ENCODE measurements at places on chromosomes 3 and 15. TPM values are rescaled to one million over a fixed set of nuclear protein-coding genes. Genes with fewer than 3 reads are reported as not detected.

HHATL gene
- not detected for total RNA-seq

PCSK6 gene
- 0.68 TPM for total RNA-seq

TRIP4 gene
- 23.0 TPM for total RNA-seq

SNX4 gene
- 36.2 TPM for total RNA-seq

MAP1A gene
- 5.3 TPM for total RNA-seq

SLTM gene
- 120 TPM for total RNA-seq

DNA sequence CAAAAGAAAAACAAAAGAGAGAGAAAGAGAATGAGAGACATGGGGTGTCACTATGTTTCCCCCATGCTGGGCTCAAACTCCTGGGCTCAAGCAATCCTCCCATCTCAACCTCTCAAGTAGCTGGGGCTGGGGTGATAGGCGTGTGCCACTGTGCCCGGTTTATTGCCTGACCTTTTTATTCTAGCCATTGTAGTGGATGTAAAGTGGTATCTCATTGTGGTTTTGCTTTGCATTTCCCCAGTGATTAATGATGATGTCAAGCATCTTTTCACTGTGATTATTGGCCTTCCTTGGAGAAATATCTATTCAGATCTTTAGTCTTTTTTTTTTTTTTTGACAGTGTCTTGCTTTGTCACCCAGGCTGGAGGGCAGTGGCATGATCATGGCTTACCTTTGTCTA, 37.7 kb upstream of the GK5 start:
- H3K36me3 ChIP-seq = peaks cover 3% of the 10 kb centered on the region
- H3K27ac ChIP-seq = no peak overlapping the region
- peaks cover 1% of the 10 kb centered on the region for H3K27me3 ChIP-seq
- H3K4me3 ChIP-seq = no peak overlapping the region

DNA sequence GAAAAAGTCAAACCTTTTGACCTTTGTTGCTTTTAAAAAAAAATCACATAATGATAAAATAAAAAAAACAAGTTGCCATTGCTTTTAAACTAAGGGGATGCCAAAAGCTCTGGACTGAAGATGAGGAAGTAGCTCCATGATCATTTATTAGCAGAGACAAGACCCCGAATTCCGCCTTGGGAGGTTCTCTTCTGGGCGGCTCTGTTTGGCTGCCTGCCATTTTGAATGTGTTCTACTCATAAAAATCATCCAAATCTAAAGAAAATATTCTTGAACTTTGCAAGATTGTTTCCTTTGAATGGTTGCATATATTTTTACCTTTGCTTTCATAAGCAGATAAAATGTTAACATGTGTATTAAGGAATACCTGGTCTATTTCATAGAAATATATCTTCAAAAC, 63.8 kb downstream of the NCEH1 start:
- no peak overlapping the region for H3K4me3 ChIP-seq
- H3K4me1 ChIP-seq = no peaks in the 10 kb centered on the region
- no peak overlapping the region for H3K27ac ChIP-seq

- H3K27me3 ChIP-seq = no peaks in the 10 kb centered on the region
- H3K36me3 ChIP-seq = no peaks in the 10 kb centered on the region
- DNase-seq = no peak
- H3K4me3 ChIP-seq = no peak overlapping the region
These were observed 26.7 kb upstream of the LRTM1 start for GRCh38 chr3:54954521-54954920.

- no peak overlapping the region for H3K4me3 ChIP-seq
- peaks cover 19% of the 10 kb centered on the region for H3K27me3 ChIP-seq
- H3K36me3 ChIP-seq = no peaks in the 10 kb centered on the region
- no peak for DNase-seq
- no peak overlapping the region for H3K27ac ChIP-seq
- H3K4me1 ChIP-seq = no peaks in the 10 kb centered on the region
These were observed 62.7 kb upstream of the SLCO3A1 start for GRCh38 chr15:91790836-91791235.

- no peaks in the 10 kb centered on the region for H3K36me3 ChIP-seq
- no peak overlapping the region for H3K27ac ChIP-seq
- H3K4me3 ChIP-seq = peak overlapping the region; percentile 8
- H3K4me1 ChIP-seq = peaks cover 10% of the 10 kb centered on the region
- peak; percentile 59 for DNase-seq
These were observed 15.2 kb downstream of the SSUH2 start for GRCh38 chr3:8629151-8630021.

- H3K4me3 ChIP-seq = no peak overlapping the region
- no peak overlapping the region for H3K27ac ChIP-seq
- DNase-seq = no peak
- H3K4me1 ChIP-seq = no peaks in the 10 kb centered on the region
- no peaks in the 10 kb centered on the region for H3K27me3 ChIP-seq
These were observed 333.1 kb upstream of the KCNMB2 start for GRCh38 chr3:178203165-178203564.

GRCh38 chr15:58066042-58066867, 744 bp upstream of the ALDH1A2 start:
- H3K27me3 ChIP-seq = peaks cover 60% of the 10 kb centered on the region
- DNase-seq = peak; percentile 51
- H3K36me3 ChIP-seq = no peaks in the 10 kb centered on the region
- H3K27ac ChIP-seq = no peak overlapping the region

DNA sequence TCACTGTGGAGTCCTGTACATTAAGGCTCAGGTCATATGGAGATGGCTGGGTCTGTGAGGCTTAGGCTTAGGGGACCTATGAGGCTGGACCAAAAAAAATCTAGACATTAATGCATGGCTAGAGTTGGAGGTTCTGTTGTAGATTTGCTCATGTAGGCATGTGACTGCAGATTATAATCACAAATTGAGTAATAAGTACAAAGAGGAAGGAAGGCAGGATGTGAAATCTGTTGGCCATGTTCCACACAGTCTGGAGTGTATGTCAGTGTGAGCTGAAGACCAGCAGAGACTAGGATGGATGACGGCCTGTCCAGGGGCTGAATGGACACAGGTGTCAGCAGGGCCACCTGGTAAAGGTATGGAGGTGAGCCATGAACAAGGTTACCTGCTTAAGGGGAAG, at the start of gene ST3GAL6:
TSS of gene ST3GAL6 (plus strand) at position 265 of the 400 bp plus-strand sequence. CDS start 5,101 bp downstream, outside the sequence.
- H3K4me1 ChIP-seq = peaks cover 3% of the 10 kb centered on the region
- no peaks in the 10 kb centered on the region for H3K36me3 ChIP-seq
- peaks cover 19% of the 10 kb centered on the region for H3K27me3 ChIP-seq
- no peak for DNase-seq

GRCh38 chr3:154862265-154862664, 217.9 kb upstream of the MME start:
- no peak overlapping the region for H3K4me3 ChIP-seq
- H3K36me3 ChIP-seq = no peaks in the 10 kb centered on the region
- DNase-seq = no peak
- H3K27me3 ChIP-seq = no peaks in the 10 kb centered on the region

DNA sequence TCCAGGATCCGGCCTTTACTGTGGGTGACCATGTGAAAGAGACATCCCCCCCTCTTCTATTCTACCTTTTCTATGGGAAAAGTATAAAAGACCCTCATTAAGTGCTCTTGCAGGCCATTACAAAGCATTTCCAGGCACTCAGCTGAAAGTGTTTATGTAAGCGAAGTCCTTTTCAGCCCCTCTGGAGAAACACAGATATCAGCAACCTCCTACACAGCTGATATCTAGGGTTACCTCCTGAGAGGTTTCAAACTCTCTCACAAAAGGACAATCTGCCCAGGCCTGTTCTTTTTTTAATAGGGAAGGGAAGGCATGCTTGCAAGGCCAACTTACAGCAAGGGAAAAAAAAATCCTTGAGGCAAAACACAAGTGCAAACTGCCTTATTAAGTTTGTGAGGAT, 12.6 kb downstream of the ETV5 start:
- H3K4me3 ChIP-seq = no peak overlapping the region
- no peak for DNase-seq

DNA sequence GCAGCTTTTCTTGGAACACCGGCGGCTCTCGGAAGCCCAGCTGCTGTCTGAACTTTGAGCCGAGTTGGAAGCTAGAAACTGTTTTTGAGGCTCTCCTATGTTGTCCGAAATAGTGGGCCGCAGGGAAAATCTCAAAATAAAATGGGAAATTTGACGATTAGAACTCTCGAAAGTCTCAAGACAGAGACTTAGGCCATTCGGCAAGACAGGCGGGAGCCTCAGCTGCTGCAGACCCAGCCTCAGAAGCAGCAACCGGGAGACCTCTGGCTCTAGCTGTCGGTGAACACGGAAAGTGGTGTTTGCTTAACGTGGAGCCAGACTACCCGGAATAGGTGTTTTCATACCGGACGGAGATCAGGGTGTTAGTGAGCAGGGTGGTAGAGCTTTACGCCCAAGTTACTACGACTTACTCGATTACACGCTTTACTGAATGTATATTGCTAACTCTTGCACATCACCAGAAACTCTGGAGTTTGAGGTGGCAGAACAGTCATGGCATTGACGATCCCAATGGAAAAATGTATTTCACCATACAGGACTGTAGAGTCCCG, 357 bp upstream of the MAN2C1 start:
- peaks cover 31% of the 10 kb centered on the region for H3K4me1 ChIP-seq
- H3K36me3 ChIP-seq = peaks cover 39% of the 10 kb centered on the region
- peak overlapping the region; percentile 89 for H3K4me3 ChIP-seq
- H3K27me3 ChIP-seq = no peaks in the 10 kb centered on the region
- DNase-seq = peak; percentile 40

DNA sequence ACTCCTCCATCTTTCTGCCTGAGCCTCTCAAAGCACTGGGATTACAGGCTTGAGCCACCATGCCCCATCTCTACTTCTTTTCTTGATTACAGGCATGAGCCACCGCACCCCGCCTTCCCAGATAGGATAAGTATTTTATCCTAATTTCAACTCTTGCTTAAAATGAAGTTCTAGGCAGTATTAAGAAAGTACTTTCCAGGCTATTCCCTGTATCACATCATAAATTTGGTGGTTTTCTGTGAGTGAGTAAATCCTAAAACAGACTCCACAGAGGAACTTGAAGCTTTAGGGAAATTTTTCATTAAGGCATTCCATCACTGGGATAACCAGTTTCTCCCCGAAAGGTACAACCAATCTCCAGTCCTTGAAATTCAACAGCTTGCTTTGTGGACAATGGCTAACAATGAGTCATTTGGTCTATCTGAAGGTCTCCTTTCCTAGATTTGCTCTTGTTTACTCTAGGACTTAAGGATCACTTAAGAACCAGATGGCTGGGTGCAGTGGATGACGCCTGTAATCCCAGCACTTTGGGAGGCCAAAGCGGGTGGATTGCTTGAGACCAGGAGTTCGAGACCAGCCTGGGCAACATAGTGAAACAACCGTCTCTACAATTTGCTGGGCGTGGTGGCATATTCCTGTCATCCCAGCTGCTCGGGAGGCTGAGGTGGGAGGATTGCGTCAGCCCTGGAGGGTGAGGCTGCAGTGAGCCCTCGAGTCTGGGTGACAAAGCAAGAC, 49.7 kb upstream of the SKIL start:
- DNase-seq = no peak
- no peak overlapping the region for H3K4me3 ChIP-seq
- H3K36me3 ChIP-seq = no peaks in the 10 kb centered on the region
- H3K27ac ChIP-seq = no peak overlapping the region

DNA sequence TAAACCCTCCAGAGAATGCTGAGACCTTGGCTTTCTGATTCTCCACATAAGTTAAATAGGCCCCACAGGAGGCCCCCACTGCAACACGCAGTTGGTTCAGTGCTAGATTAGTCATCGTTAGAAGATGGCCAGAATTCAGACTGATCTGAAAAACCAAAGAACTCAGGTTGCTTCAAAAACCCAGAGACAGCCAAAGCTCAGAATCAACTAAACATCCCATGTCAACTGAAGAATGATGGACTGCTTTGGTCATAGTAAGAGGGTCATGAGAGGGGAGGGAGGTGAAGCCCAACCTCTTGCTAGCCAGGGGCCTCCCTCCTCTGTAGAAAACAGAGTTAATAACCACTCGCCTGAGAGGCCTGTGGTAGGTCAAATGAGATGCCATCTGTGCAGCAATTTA, 93.1 kb downstream of the AKAP13 start:
- no peaks in the 10 kb centered on the region for H3K27me3 ChIP-seq
- no peak overlapping the region for H3K4me3 ChIP-seq
- H3K4me1 ChIP-seq = peaks cover 31% of the 10 kb centered on the region
- no peak for DNase-seq

DNA sequence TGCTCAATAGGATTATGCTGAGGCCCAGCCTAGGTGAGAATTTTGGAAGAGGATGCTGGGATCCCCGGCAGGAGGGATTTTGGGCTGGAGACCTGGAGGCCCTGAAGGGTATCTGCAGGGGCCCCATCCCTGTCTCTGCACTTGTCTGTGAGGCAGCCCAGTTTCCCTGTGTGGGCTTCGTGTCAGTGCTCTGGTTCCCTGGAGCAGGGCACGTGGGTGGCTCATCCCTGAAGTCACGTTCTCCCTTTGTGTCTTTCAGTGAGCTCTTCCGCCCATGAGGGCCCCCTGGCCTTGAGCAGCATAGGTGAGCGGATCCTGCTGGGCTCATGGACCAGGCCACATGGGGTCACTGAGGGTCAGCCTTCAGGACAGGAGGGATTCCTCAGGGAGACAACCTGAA, 217.9 kb downstream of the SNRPN start:
- DNase-seq = no peak
- no peaks in the 10 kb centered on the region for H3K4me1 ChIP-seq
- H3K36me3 ChIP-seq = peaks cover 2% of the 10 kb centered on the region
- no peaks in the 10 kb centered on the region for H3K27me3 ChIP-seq

GRCh38 chr15:40088929-40089755, 19.5 kb downstream of the BMF start:
- H3K27me3 ChIP-seq = no peaks in the 10 kb centered on the region
- DNase-seq = no peak
- H3K27ac ChIP-seq = no peak overlapping the region
- peaks cover 15% of the 10 kb centered on the region for H3K4me1 ChIP-seq
- H3K36me3 ChIP-seq = no peaks in the 10 kb centered on the region
- no peak overlapping the region for H3K4me3 ChIP-seq

- H3K36me3 ChIP-seq = no peaks in the 10 kb centered on the region
- H3K4me1 ChIP-seq = no peaks in the 10 kb centered on the region
- H3K27me3 ChIP-seq = no peaks in the 10 kb centered on the region
These were observed 55.5 kb downstream of the PLS1 start for GRCh38 chr3:142651711-142652110.

DNA sequence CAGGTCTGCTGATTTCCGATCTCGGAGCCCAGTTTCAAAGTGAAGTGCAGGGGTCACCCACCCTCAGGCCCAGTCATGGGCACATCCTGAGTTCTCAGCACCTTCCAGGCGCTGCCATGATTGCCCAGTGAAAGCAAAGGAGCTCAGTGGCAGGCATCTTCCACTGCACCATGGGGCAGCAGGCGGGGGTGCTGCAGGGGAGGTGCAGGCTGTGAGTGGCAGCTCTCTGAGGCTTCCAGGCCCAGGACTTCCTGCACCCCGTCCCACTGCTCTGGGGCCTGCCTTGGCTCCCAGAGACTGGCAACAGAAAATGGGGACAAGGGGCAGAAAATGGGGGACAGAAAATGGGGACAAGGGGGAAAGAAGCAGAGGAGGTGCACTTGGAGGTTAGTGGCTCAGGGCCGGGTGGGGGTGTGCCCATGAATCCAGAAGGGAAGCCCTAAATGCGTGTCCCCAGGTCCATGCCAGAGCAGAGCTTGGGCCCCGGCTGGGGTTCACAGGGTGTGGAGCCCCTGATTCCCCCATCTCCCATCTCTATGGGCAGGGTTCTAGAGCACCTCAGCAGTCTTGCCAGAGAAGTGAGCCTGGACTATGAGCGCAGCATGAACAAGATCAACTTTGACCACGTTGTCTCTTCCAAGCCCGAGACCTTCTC, 28.0 kb downstream of the DNAH1 start:
- H3K27me3 ChIP-seq = no peaks in the 10 kb centered on the region
- H3K4me1 ChIP-seq = peaks cover 5% of the 10 kb centered on the region
- H3K36me3 ChIP-seq = peaks cover 3% of the 10 kb centered on the region
- H3K27ac ChIP-seq = no peak overlapping the region
